ENCODE measurements at places on chromosomes 13 and 19.

- no peak for DNase-seq
Measured at GRCh38 chr13:110676595-110677587, 29.0 kb downstream of the CARS2 start.

DNA sequence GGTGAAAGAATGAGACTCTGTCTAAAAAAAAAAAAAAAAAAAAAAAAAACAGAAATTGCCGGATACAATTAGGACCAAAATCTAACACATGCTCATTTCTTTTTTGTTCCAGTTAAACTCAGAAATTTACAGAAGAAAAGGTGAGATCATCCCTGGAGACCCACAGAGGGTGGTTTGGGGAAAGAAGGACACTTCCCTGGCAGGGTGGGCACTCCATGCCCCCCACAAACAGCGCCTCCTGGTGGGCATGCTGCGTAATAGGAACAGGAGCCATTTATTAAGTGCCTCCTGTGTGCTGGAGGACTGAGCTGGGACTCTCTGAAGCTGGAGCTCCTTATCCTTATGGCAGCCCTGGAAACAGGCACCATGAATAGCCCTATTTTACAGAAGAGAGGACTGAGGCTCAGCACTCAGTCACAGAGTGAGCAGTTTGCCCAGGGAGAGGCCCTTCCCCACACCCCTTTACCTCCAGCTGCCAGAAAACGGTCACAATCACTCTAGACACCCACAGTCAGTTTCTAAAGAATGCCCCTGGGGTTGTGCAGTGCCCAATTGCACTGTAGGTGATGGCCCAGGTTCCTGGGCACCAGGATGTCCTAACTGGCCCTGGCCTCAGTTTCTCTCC, 10.1 kb downstream of the C19orf38 start:
- no peak for DNase-seq

DNA sequence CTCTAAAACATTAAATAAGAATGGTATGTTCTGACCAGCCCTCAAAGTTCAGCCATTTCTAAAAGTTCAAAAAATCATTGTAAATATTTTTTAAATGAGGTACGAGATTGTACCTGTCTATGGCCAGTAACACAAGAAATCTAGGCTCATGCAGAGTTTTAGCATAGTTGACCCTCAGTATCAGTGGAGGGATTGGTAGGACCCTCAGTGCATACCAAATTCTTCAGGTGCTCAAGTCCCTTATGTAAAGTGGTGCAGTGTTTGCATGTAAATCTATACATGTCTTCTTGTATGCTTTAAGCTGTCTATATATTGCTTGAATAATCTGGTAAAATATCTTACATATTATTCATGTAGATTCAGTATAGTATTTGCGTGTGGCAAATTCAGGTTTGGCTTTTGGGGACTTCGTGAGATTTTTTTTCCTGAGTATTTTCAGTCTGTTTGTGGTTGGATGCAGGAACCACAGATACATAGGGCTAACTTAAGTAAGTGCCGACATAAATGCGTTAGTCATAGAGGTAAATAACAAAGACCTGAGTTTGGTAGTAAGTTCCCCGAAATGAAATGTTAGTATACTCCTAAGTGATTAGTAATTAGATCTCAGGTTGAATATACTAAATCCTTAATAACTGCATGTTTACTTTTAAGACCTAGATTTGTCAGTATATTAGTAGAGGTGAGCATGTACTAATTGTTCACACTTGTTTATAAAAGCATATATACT, 7.8 kb downstream of the MIR17HG start:
- no peak for DNase-seq

- no peak for DNase-seq
Measured at GRCh38 chr19:50174100-50174793, 11.2 kb upstream of the IZUMO2 start.

DNA sequence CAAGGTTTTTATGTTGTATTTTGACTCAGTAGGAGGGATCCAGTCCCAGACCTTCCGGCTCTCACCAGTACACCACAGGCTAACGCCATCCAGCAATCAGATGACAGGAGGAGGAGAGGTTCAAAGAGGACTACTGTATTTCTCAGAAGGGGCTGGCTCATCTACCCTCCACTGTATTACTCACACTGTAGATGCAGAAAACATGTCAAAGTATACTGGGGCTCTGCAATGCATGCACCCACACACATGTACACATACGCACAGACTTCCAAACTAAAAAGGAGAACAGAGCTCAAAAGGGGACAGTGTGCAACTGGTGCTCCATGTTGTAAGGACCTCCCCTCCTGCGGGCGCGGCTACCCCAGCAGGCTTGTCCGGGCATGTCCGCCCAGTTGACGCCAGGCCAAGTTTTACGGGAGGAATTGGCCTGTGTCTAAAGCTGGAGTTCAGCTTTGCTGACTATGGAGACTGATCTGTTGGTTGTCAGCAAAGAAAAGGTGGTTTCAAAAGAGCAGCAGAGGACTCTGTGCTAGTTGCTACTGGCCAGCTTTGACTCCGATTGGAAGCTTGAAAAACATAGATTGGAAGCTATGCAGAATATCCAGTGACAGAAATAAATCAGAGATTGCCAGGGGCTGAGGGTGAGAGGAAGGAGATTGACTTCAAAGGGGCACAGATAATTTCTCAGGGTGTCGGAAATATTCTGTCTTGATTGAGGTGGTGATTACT, 314.2 kb downstream of the DLEU7 start:
- DNase-seq, result no peak

DNA sequence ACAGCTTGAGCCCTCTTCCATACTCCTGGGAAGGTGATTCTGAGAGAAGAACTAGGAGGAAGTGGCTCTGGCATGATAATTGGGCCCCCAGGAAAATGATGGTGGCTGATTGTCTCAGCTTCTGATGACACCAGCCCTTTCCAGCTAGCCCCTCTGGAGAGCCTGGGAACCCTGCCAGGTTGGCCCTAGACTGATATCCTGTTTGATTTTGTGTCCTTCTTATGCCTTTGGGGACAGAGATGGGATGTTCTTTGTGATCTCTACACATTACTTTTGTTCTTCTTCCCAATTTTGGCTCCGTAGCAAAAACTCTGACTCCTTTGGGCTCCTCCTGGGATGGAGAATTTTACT, 39.7 kb downstream of the ERICH6B start:
- no peak for DNase-seq

DNA sequence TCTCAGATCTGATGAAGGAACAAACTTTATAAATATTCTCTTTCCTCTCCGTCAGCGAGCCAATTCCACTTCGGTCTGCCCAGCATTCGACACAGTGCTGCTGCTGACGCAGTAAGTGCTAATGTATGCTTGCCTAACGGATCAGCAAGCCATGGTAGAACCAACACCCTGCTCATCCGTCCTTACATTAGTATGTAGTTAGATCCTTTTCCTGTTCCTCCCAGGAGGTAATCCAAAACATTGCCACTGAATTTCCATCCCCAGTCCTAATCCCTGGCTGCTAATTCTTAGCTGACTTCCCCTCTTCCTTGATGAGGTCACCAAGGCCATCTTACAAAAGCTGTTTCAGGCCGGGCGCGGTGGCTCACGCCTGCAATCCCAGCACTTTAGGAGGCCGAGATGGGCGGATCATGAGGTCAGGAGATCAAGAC, 88.0 kb downstream of the STARD13 start:
- DNase-seq, result no peak
